ENCODE measurements at places on chromosomes 4 and X.

DNA sequence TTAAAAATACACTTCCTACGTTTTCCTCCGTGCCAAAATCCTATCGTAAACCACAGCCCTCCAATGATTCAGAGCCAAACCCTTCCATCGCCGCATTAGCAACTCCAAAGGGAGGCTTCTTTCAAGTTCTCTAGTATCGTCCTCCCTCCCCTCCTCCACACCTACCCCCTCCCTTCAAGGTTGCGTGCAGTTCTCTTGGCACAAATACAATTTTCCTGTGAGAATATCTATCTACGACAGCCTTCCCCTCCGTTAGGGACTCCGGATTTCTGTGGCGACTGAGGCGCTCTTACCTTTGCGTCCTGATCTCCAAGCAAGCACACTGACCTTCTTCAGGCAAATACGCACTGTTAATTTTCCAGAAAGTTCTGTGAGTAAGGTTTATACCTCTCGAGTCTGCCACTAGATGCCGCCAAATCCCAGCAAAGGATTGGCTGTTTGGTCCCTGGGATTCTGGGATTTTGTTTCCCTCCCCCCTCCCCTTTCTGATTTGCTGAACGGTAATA, 1.2 kb upstream of the MORF4L2 start:
- peak; percentile 69 for DNase-seq

GRCh38 chr4:109913596-109914241, 1.0 kb downstream of the EGF start:
- no peak for DNase-seq

DNA sequence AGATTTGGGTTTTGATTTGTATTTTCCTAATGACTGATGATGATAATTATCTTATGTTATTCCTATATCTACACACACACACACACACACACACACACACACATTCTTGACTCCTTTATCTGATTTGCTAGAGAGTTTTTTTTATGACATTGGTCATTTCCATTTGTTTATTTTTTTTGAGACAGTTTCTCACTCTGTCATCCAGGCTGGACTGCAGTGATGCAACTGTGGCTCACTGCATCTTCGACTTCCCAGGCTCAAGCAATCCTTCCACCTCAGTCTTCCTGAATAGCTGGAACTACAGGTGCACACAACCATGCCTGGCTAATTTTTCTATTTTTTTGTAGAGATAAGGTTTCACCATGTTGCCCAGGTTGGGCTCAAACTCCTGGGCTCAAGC, 6.7 kb downstream of the ZNF81 start:
- DNase-seq: no peak

- DNase-seq: no peak
These were observed 510.4 kb downstream of the TRIML1 start for GRCh38 chr4:188649635-188650034.

DNA sequence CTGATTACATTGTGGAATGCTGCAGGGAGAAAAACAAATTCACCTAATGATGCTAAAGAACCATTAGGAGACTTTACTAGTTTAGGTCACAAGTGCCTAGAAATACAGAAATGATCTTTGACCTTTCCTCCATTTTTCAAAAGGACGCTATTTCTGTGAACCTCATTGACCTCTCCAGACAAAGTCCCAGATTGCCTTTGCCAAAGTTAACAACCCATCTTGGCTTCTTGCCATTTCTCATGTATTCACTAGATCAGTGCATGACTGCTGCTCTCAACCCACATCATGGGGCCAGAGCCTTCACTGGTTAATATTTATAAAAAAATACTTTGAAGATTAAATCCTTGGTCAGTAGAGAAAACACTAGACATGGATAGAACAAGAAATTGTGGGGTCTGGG, 19.9 kb upstream of the AR start:
- no peak for DNase-seq

DNA sequence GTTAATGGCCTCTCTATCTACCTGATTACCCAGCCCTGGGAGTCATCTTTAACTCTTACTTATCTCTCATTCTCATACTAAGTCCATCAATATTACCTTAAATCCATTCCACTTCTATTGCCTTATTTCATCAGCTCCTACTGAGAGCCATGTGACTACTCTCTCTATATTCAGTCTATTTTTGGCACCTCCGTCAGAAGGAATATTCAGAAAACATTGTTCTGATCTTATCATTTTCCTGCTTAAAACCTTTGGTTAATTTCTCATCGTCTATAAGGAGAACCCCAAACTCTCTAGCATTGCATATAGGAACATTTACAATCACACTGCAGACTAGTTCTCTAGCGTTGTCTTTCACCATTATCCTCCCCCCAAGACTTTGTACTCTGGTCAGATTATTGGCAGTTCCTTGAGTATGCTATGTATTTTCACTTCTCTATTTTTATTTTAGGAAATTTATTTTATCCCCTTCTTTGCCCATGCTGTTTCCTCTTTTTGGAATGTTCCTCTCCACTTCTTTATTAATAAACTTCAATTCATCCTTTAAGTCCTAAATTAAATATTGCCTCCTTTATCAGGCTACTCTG, 13.7 kb upstream of the AMMECR1 start:
- DNase-seq: no peak

DNA sequence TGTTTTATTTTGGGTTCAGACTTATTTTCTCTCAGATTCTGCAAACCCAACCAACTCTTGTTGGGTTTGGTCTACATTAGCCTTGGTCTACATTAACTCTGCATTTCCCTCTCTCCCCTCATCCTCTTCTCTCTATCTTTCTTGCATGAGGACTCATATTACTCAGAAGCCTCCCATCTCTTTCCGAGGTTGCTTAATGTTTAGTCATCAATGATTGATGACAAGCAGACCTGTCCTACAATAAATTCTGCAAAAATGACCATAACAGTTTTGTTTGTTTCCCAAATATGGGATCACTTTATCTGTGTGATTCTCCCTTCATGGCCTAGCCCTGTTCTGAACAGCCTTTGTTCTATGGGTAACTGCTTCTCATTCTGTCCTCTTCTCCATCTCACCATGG, 75.2 kb downstream of the GABRB1 start:
- no peak for DNase-seq

GRCh38 chrX:80810365-80810978, 795 bp upstream of the BRWD3 start:
- peak; percentile 8 for DNase-seq

GRCh38 chrX:24169211-24169610, 19.7 kb downstream of the ZFX start:
- DNase-seq: no peak

- DNase-seq: no peak
These were observed 278.0 kb downstream of the ANK2 start for GRCh38 chr4:113327494-113327893.

DNA sequence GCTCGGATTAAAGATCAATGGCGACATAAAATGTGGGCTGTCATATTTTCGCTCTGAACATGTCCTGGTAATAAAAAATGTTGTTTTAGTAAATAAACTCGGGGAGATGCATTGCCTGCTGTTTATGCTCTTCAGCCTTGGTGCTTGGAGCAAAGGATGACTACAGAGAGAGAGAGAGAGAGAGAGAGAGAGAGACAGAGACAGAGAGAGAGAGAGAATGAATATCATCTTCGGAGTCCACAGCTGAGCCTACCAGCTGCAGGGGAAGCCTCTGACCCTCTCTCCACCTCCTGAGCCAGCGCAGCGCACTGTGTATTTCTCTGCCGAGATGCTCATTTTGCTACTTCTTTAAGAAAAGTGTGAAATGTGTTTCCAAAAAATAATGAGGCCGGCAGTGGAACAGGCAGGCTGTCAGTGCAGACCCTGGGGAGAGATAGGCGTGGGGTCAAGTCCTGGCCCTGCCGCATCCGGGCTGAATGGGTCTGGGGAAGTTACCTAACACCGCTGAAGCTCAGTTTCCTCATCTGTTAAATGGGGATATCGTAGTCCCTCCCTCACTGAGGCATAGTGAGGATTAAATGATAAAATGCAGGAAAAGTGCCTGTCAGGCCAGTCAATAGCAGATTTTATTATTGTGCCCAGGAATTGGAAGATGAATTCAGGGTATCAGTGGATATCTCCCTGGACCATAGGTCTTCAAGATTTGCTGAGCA, 58.5 kb upstream of the LGI2 start:
- DNase-seq: no peak

GRCh38 chr4:86403575-86403974, 43.7 kb upstream of the MAPK10 start:
- no peak for DNase-seq

- no peak for DNase-seq
These were observed 116.7 kb upstream of the STOX2 start for GRCh38 chr4:183788308-183788905.

- DNase-seq: peak; percentile 21
These were observed 685 bp downstream of the COMMD8 start for GRCh38 chr4:47462799-47463234.

DNA sequence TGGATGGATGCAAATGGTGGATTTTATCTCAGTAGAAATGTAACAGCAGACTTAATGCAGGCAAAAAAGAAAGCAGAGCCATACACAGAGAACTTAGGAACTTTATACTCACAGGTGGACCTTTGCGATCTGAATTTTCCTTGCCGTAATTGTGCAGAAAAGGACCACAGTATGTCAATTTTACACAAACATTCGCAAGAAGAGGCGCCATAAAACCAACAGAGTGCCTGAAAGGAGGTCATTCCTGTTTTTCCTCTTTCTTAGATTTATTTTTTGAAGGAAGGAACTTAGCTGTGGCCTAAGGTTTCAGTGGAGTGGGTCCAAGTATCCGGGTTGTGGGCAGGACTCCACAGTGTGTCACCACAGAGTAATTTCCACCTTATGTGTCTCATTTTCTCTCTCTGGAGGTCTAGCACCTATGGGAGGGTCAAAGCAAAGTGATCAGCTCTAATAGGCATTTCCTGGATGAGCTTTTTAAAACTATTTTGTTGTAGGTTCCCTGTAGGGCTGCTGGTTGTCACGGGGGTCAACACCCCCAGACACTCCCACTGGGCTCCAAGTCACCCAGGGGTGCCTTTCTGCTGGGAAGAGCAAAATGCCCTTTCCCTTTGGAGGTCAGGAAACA, 24.7 kb upstream of the PBDC1 start:
- DNase-seq: peak; percentile 26

GRCh38 chr4:110953191-110953590, 330.3 kb upstream of the PITX2 start:
- DNase-seq: no peak

- DNase-seq: peak; percentile 12
These were observed 746 bp downstream of the TCEAL7 start for GRCh38 chrX:103330681-103331288.
